Liver (tissue), 10 donors: ENCODE measurements at places on chromosomes 11 and 22.

DNA sequence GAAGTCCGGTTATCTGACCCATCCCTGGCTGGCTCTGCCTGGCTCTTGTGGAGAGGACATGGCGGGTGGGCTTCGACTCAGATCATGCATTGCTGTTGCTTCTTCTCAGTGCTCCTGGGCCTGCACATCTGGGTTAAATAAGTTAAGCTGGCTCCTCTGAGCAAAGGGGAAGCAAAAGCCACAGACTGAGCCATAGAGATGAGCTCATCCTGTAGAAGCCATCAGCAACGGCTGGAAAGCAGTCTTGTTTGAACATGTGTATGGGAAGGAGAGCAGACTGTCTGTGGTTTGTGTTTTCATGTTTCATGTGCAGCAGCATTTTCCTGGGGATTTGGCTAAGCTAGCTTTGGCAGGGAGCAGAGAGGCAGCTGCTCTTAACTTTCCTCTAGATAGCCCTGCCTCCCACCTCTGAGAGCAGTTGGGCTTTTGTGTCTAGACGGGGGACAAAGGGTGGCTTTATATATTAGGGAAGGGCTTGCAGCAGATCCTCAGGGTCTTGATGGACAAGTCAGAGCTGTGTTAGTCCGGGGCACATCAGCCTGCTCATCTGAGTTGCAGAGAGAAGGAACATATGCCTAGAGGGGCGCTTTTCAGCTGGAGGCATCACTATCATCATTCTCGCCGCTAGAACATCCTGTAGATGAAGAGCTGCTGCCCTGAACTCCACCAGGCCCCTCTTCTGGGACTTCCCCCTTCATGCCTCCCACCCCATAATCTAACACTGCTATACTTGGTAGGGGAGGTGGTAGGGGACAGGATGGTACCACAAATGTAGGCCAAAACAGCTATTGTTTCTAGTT, 14.9 kb downstream of the DCPS start:
- no peak for DNase-seq
- H3K27me3 ChIP-seq: no peaks in the 10 kb centered on the region
- H3K4me3 ChIP-seq: no peak overlapping the region

DNA sequence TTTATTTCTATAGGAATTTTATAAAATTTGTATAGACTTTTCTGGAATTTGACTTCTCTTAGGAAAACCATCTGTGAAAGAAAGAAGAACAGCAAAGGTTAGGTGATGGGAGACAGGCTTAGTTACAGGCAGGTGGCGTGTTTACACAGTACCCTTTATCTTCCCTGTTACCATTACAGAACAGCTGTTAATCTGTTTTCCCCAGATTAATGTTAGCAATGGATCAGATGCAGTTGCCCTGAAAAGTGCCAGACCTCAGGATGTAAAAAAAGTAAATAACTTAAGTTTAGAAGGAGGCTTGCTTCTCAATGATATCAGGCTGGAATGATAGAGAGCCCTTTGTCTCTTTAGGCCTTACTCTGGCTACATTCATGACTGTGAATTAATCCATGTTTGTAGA, 1186.5 kb upstream of the TENM4 start:
- DNase-seq: no peak
- H3K27me3 ChIP-seq: no peaks in the 10 kb centered on the region
- no peaks in the 10 kb centered on the region for H3K36me3 ChIP-seq
- H3K4me3 ChIP-seq: no peak overlapping the region
- no peaks in the 10 kb centered on the region for H3K4me1 ChIP-seq

- no peak overlapping the region for H3K4me3 ChIP-seq
- no peak for DNase-seq
- H3K27me3 ChIP-seq: no peaks in the 10 kb centered on the region
- peaks cover 12% of the 10 kb centered on the region for H3K4me1 ChIP-seq
- H3K27ac ChIP-seq: peak overlapping the region; percentile 98
Measured at GRCh38 chr22:19605508-19606331, 81.5 kb upstream of the CLDN5 start.

- H3K4me3 ChIP-seq: no peak overlapping the region
- no peak overlapping the region for H3K27ac ChIP-seq
- H3K27me3 ChIP-seq: no peaks in the 10 kb centered on the region
Measured at GRCh38 chr11:131423688-131424087, 53.3 kb downstream of the NTM start.

- H3K27ac ChIP-seq: no peak overlapping the region
- H3K27me3 ChIP-seq: no peaks in the 10 kb centered on the region
- no peak overlapping the region for H3K4me3 ChIP-seq
Measured at GRCh38 chr11:103947546-103947919, 88.9 kb upstream of the DDI1 start.

DNA sequence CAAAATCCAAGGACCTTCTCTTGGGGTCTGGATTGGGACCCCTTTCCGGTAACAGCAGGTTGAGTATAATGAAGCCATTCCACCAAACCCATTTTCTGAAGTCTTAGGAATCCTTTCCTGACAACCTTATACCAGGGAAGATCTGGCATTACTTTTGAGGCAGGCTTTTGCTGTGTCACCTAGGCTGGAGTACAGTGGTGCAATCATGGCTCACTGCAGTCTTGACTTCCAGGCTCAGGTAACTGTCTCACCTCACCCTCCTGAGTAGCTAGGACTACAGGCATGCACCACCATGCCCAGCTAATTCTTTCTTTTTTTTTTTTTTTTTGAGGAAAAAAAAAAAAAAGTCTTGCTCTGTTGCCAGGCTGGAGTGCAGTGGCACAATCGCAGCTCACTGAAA, 55.8 kb upstream of the TREH start:
- no peaks in the 10 kb centered on the region for H3K4me1 ChIP-seq
- no peak overlapping the region for H3K4me3 ChIP-seq
- H3K27ac ChIP-seq: no peak overlapping the region
- no peaks in the 10 kb centered on the region for H3K36me3 ChIP-seq

GRCh38 chr22:48489551-48490499, 1337.8 kb downstream of the BRD1 start:
- no peak for DNase-seq
- peaks cover 6% of the 10 kb centered on the region for H3K27me3 ChIP-seq
- no peak overlapping the region for H3K4me3 ChIP-seq
- no peaks in the 10 kb centered on the region for H3K36me3 ChIP-seq
- H3K4me1 ChIP-seq: no peaks in the 10 kb centered on the region
- no peak overlapping the region for H3K27ac ChIP-seq

DNA sequence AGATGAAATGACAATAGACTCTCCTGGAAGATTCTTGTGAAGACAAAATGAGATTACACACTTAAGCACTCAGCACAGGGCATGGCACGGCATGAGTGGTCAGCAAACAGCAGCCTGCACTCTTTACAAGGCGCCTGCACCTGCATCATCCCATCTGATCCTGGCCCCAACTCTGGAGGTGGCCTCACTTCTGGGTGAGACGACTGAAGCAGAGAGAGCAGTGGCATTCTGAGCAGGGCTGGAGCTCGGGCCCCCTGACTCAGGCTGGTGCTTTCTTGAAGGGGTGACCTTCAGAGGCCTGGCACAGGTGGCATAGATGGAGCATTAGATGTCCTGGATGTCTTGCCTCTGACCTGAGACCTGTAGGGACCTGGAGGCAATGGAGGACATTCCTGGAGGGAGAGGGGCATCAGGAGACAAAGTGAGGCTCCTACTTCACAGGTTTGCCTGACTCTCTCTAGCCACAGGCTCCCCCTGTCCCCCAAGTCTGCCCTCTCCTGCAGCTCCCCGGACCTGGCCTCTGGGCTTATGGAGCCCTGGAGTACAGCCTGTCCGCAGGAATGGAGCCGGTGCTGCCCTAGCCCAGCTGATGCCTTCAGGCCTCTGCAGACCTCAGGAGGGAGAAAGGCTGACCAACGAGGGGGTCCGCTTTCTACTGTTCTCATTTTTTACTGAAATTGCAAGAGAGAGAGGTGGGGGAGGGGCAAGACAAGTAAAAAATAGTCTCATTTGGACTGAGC, 65.5 kb upstream of the THY1 start:
- no peaks in the 10 kb centered on the region for H3K4me1 ChIP-seq
- H3K27me3 ChIP-seq: no peaks in the 10 kb centered on the region
- no peaks in the 10 kb centered on the region for H3K36me3 ChIP-seq
- no peak overlapping the region for H3K4me3 ChIP-seq
- no peak for DNase-seq

GRCh38 chr22:22733881-22734373, 89.5 kb downstream of the GGTLC2 start:
- H3K27ac ChIP-seq: no peak overlapping the region
- DNase-seq: no peak
- H3K4me3 ChIP-seq: no peak overlapping the region
- H3K27me3 ChIP-seq: no peaks in the 10 kb centered on the region
- no peaks in the 10 kb centered on the region for H3K36me3 ChIP-seq

DNA sequence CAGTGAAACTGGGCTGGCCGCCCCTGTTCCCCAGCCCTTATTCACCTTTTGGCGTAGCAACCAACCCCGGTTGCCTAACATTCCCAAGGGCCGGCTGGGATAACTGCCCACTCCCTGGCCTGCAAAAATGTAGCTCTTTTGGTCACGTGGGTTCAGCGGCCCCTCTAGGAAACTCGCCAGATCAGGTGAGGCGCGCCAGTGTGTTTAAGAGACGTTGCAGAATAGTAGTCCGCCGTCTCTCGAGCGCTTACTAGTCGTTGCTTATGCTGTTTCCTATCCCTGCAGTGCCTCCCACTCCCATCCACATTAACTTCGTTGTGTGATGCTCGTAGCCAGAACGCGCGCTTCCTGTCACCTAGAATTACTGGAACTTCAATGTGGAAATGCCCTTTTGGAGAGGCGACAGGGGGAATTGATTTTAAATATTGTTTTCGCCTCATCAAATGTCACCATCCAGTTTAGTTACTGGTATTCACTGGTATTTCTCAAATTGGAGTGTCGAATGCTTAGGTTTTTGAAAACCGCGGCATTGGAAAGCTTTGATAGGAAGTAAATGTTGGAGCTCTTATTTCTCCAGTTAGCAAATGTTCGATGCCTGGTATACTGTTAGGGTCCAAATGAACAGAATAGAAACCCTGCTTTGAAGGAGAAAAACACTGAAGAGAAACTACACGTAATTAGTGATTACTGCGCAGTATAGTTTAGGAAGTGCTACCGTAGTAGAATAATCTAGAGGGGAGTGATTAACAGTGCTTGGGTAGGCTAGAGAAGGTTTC, 823 bp downstream of the CEP57 start:
- peak overlapping the region; percentile 96 for H3K4me3 ChIP-seq
- H3K27ac ChIP-seq: peak overlapping the region; percentile 99
- H3K36me3 ChIP-seq: peaks cover 5% of the 10 kb centered on the region
- H3K4me1 ChIP-seq: peaks cover 11% of the 10 kb centered on the region
- DNase-seq: peak; percentile 73

DNA sequence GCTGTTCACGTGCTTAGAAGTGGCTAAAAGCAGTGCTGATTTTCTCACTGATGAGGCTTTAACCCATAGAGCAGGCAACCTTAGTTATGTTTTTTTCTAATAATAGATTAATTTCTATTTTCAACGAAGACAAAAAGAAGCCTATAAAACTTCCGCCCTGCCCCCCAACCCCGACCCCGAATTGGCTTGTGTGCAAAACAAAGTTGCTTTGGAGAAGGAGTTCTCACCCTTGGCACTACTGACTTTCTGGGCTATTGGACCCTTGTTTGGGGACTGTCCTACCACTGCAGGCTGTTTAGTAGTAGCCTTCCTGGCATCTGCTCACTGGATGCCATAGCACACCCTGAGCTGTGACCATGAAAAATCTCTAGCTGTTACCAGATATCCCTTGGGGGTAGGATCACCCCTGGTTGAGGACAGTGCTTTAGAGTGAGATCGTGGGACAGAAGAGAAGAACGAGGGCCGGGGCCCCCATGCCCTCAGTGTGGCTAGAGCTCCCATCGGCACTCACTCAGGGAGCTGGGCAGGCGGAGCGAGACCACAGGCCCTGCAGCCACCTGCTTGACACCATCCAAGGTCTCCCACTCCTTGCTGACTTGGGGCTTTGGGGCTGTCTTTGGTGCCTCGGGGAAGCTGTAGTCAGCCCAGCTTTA, 16.9 kb downstream of the SLC37A2 start:
- no peaks in the 10 kb centered on the region for H3K4me1 ChIP-seq
- no peak overlapping the region for H3K4me3 ChIP-seq
- H3K27me3 ChIP-seq: no peaks in the 10 kb centered on the region
- DNase-seq: no peak
- H3K27ac ChIP-seq: no peak overlapping the region
- no peaks in the 10 kb centered on the region for H3K36me3 ChIP-seq
